ENCODE measurements at places on chromosomes 7 and 10. TPM values are rescaled to one million over a fixed set of nuclear protein-coding genes. Genes with fewer than 3 reads are reported as not detected.
A peak's percentile ranks its signal among the peaks of the same experiment; 100 is the strongest.

Gene CLDN12
- polyA plus RNA-seq, result 62.5 TPM

GRCh38 chr7:106891548-106892410, 26.7 kb downstream of the PIK3CG start:
- no peaks in the 10 kb centered on the region for H3K27me3 ChIP-seq
- no peak for DNase-seq
- H3K4me3 ChIP-seq, result no peak overlapping the region
- H3K27ac ChIP-seq, result no peak overlapping the region
- no peaks in the 10 kb centered on the region for H3K4me1 ChIP-seq
- no peaks in the 10 kb centered on the region for H3K36me3 ChIP-seq

GRCh38 chr7:29445736-29446135, 117.9 kb upstream of the PRR15 start:
- no peaks in the 10 kb centered on the region for H3K27me3 ChIP-seq
- H3K4me1 ChIP-seq, result peaks cover 15% of the 10 kb centered on the region
- no peak overlapping the region for H3K27ac ChIP-seq

DNA sequence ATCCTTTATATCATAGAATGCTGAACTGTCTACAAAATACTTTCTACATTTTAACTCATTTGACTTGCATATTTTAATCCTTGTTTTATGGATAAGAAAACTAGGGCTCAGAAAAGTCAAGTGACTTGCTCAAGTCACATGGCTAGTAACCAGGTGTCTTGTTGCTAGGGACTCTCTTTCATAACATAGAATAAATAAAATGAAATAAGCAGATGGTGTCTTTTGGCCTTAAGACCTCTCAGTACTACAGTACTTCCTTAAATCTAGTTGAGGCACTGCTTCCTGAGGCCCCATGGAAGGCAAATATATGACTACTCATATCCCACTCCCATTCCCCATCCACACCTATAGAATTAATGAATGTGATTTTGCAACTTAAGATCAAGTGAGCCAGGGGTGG, 87.9 kb downstream of the CDK6 start:
- no peaks in the 10 kb centered on the region for H3K27me3 ChIP-seq
- peaks cover 60% of the 10 kb centered on the region for H3K4me1 ChIP-seq
- DNase-seq, result no peak
- H3K4me3 ChIP-seq, result no peak overlapping the region
- peaks cover 11% of the 10 kb centered on the region for H3K36me3 ChIP-seq
- peak overlapping the region; percentile 96 for H3K27ac ChIP-seq

- no peak overlapping the region for H3K27ac ChIP-seq
- H3K27me3 ChIP-seq, result no peaks in the 10 kb centered on the region
- H3K4me3 ChIP-seq, result no peak overlapping the region
- H3K36me3 ChIP-seq, result no peaks in the 10 kb centered on the region
These were observed 607.6 kb upstream of the DPP6 start for GRCh38 chr7:153444641-153445040.

Gene PANK1
- polyA plus RNA-seq, result 6.8 TPM

DNA sequence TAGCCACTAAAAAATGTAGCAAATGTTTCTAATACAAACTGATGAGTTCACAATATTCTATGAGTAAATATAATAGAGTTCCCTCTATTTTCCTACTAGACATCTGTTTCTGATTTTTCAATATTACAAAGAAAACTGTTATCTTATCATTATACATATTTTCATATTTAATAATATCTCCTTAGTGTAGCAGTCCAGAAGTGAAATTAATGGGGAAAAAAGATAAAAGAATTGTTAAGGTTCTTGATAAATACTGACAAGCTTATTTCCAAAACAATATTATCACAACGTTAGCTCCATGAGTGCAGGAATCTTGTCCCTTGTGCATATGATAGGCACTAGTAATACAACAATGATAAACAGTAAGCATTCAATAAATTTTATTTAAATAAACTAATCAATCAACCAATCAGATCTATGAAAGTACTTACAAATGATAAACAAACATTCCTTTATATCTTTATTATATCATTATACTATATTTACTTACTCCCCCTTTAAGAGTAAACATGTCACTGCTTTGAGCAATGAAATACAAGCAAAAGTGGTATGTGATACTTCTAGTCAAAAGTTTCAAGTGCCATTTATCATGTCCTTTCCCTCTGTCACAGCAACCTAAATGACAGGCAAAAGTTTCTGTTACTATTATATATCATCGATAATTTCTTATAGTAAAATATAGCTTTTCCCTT, 103.1 kb downstream of the IMMP2L start:
- H3K27ac ChIP-seq, result no peak overlapping the region
- no peaks in the 10 kb centered on the region for H3K36me3 ChIP-seq
- no peaks in the 10 kb centered on the region for H3K27me3 ChIP-seq
- H3K4me3 ChIP-seq, result no peak overlapping the region

Data from keratinocyte (primary cell).